GF-D8 (cell line): ENCODE measurements at places on chromosomes 1 and 21.

DNA sequence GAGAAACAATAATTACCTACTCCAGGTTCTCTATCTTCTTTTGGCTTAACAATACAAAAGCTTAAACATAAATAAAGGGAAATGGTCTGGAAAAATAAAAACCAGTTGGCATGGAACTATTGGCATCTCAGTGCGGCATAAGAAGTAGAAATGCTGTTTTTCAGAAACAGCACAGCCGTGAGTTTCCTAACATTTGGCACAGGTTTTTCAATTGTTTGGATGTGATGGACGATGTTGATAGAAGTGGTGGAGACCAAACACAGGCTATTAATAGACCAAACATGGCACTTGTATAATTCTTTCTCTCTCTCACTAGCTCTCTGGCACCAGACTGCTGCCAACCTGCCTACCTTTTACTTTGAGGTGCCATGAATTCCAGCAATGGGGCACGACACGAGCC is 36.2 kb downstream of the KCNN3 start:
- no peak for DNase-seq

DNA sequence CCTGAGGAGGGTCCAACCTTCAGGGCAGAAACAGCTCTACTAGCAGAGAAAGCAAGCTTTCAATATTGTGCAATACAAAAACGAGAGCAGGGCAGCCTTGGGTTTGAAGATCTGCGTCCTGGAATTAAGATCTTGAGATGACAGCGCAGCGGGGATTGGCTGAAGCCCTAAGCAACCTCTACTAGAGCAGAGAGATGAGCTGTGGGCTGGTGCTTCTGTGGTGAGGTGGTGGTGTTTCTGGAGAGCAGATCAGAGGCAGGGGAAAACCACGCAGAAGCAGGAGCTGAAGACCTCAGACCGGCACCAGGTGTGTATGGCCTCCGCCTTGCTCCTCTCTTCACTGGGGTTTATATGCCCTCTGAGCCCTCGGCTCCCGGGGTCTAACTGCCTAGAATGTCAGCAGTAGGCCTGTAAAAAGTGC is 12.5 kb downstream of the TRAF3IP3 start:
- peak; percentile 81 for DNase-seq

GRCh38 chr21:42186591-42186990 is 32.3 kb upstream of the ABCG1 start:
- no peak for DNase-seq

DNA sequence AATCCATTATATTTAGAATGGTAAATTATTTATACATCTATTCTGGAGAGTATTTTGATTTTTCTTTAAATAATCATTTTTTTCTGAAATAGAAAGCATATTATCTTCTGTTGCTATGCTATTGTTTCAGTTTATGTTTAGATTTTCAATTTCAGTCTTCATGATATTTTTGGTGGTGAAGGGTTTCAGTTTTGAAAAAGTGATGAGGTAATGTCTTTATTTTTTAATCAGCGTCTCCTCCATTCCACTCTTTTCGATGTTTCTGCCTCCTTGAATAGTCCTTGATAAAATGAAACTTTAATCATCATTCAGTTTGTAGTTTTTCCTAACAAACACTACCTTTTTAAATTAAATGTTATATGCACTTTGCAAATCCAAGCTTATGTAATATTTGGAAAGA is 428.6 kb downstream of the PTPRC start:
- no peak for DNase-seq

DNA sequence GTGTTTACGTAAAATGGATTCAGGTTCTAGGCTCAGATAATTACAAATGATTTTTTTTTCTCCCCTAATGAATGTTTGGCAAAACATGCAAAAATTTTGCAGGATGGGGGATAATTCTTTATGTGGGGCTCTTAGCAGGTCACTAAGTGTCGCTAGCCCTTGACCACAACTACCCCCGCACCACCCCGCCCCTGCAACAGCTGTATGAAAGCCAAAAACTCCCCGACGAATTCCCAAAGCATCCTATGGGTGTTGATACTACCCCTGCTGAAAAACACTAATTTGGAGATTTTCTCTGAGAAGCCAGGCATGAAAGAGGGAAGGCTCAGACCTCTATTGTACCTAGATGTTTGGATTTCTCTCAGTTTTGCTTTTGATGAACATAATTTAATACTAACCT is 243.0 kb downstream of the TRABD2B start:
- DNase-seq: no peak

- no peak for DNase-seq
Observed at GRCh38 chr1:52454127-52454526, 49.7 kb downstream of the PRPF38A start.

- no peak for DNase-seq
Observed at GRCh38 chr1:12438349-12438924, 179.6 kb downstream of the DHRS3 start.

DNA sequence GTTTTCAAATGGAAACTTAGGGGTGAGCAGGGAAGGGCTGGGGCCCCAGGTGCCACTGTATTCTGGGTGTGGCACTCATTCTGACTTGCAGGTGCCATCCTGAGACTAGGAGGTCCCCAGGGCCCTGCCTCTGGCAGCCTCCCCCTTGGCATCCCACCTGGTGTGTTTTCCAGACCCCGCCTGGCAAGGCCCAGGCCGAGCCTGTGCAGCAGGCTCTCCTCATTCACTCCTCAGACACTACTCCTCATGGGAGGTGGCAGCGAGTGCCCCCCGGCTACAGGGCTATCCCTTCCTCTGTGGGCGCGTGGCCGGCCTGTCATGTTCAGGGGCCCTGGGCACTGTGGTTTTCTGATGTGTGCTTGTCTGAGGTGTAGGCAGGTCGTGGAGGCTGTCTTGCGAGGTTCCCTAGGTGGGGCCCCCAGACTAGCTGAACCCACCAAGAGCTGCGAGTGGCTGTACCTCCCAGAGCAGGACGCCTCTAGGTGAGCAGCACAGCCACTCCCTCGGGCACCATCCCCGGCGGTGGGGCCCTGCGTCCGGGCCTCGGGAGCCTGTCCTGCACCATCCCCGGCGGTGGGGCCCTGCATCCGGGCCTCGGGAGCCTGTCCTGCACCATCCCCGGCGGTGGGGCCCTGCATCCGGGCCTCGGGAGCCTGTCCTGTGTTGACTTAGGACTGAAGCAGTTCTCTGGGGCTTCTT is 13.2 kb downstream of the SLX9 start:
- DNase-seq: no peak

GRCh38 chr1:42937141-42937696 is 21.4 kb downstream of the SLC2A1 start:
- peak; percentile 51 for DNase-seq

- DNase-seq: no peak
Observed at GRCh38 chr1:15492596-15492995, 16.7 kb downstream of the CELA2B start.

GRCh38 chr1:36156329-36157114 is 562 bp downstream of the MAP7D1 start:
- DNase-seq: no peak

GRCh38 chr1:53016705-53017104 is 45.3 kb upstream of the PODN start:
- DNase-seq: no peak

- no peak for DNase-seq
Observed at GRCh38 chr1:59340411-59341307, 43.8 kb downstream of the FGGY start.

DNA sequence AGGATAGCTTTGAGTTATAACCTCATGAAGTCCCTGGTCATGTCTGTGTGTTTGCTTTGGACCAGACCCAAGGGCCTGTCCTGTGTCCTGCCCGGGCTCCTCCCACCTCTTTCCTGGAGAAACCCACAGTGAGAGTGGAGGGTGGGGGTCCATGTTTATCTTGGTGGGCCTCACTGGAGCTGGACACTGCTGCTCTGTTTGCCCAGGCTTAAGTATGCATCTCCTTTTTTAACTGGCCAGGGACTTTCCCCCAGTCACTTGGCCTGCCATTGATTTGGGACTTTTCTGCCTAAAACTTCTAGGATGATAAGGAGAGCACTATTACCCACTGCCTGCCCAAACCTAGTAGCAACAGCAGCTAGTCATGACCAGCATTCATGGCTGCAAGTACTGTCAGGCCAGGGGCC is 49.8 kb downstream of the DDR2 start:
- DNase-seq: no peak

DNA sequence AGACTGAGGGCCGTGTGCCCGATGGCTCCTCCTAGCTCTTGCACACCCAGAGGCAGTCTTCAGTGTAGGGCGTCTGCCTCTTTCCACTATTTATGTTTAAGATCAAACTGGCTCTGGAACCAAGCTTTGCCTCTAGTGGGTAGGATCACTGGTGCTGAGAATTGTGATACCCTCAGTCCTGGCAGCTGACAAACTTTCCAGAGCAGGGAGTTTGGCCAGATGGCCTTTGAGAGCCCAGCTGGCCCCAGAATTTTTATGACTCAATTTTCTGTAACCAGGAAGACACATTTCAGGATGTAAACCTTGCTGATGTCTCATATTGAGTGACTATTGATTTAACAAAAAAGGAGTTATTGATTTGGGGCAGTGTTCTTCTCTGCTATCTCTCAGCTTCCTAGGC is 6.7 kb downstream of the COQ8A start:
- no peak for DNase-seq
